GM13977 (cell line): ENCODE measurements at places on chromosomes 6 and 20.

GRCh38 chr20:50624351-50625016, 66.9 kb downstream of the RIPOR3 start:
- no peak for DNase-seq

- DNase-seq = no peak
These were observed 33.1 kb downstream of the NDRG3 start for GRCh38 chr20:36712775-36713174.

DNA sequence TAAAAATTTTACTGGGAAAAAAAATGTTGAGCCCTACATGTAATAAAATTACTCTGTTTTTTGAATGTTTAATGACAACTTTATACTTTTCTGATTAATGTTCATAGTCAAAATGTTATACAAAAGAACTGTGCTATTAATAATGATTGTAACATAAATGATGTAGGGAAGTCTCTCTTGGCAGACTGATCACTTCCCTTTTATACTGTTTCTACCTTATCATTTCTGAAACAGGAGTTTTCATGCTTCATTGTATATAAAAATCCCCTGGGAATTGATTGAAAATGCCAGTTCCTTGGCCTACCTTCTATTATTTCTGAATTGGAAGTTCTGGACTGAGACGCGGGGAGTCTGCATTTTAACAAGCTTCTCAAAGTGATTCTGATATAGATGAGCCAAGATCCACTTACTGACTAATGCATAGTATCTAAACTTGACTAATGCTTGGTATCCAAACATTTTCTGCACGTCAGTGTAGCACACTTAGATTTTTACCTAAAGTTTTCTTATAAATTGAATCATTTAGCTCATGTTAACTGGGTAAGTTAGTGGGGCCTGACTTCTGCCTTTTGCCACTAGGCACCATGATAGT, 7.2 kb upstream of the HDAC2 start:
- DNase-seq = no peak

- no peak for DNase-seq
These were observed 112.7 kb upstream of the THBS2 start for GRCh38 chr6:169366258-169366901.

GRCh38 chr6:135311446-135312200, 130.5 kb downstream of the MYB start:
- no peak for DNase-seq

DNA sequence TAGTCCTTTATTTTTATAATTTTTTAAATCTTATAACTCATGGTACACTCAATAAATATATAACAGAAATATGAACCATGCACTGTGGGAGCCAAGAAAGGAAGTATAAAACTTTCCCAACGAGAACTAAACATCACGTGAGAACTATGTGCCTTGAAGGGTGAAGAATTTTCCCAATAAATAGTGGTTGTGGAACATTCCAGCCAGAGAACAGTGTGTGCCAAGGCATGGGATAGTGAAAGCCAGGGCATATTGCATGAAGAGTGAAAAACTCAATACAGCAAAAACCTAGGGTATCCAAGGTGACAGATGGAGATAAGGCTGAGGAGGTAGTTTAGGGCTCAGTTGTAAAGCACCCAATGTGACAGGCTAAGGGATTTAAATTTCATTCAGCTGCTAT, 86.1 kb downstream of the SIM1 start:
- DNase-seq = no peak

DNA sequence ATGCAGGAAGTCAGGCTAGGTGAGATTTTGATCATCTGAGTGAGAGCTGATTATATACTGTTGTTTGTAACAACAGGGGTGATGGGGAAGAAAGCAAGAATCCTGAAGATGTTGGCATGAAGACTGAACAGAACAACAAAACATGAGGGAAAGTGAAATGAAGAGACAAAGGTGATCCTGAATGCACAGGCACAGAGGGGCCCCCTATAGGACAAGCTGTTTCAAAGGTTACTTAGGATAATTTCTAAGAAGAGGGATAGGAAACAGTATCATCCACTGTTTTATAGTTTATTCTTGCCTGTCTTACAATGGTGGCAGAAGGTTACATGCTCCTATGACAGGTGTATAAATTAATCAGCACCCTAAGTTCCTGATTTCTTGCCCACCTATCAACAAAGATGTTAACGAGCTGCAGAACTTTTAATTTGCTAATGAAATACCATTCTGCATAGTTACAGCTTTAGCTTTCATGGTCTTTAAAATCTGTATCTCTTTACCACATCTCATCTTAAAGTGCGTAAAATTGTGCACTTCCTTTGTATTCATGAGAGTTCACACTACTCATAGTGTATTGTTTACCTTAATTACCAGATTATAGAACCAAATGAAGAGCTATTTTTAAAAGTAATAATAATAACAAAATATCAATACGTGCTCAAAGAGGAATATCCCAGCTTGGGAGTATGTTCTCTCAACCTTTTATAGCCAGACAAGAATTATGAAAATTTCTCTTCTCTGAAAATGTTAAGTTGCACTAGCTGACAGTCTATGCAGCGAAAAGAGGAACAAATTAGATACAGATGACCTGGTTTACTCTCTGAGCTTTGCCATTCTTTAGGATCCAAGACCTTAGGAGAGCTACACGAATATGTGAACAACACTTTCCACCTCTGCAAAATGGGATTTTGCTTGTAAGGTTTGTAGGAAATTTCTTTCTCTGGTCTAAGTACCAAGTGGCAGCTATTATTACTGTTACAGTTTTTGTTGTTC, 192.5 kb downstream of the EDN1 start:
- no peak for DNase-seq

DNA sequence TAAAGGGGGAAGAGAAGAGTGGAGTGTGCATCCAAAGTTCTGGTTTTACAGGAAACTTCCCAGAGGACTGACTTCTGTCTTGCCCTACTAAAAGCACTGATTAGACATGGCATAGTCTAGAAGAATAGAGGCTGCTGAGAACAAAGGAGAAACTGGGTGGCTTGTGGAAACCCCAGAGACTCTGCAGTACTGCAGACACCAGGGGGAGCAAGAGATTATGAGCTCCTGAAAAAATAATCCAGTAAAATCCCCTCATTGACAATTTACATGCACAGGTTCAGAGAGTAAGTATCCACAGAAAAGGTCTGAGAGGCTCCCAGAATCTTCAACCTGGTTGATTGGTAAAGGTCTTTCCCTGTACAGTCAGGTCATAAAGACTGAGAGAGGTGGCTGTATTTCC, 48.7 kb upstream of the CLVS2 start:
- DNase-seq = peak; percentile 5

DNA sequence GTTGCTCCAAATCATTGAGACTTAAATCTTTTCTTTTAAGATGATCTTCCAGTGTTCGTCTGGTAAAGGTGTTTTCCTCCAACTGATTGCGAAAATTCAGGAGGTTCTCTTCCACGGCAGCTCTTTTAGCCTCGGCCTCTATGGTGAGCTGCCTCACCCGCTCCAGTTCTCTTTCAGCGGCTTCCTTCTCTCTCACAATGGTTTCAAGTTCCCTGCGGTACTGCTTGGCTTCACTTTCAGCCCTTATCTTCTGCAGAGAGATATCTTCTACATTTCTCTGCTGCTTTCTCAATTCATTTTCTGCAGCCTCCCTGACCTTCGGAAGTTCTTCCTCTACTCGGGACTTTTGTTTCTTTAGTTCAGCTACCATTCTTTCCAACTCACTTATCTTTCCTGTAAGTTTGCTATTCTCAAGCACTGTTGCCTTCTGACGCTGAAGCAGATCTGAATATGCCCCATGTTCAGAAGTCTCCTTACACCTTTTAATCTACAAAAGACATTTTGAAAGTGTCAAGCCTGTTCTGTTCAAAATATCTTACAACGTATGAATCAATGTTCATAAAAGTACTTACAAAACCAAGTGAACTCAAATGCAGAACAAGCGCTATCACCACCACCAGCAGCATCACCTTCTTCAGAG, 22.3 kb downstream of the DST start:
- no peak for DNase-seq
